Naive thymus-derived CD4-positive, alpha-beta T cell (primary cell): ENCODE measurements at places on chromosomes 16 and 17. TPM values are rescaled to one million over a fixed set of nuclear protein-coding genes. Genes with fewer than 3 reads are reported as not detected.

Gene SYCE1L
- polyA plus RNA-seq = 1.9 TPM

- H3K36me3 ChIP-seq = no peaks in the 10 kb centered on the region
- H3K27ac ChIP-seq = no peak overlapping the region
- H3K4me1 ChIP-seq = no peaks in the 10 kb centered on the region
- no peaks in the 10 kb centered on the region for H3K27me3 ChIP-seq
- no peak for DNase-seq
These were observed 77.0 kb upstream of the CCL2 start for GRCh38 chr17:34178092-34178491.

GRCh38 chr17:28335959-28336871 lies 654 bp downstream of the TNFAIP1 start:
- no peak for DNase-seq
- peaks cover 37% of the 10 kb centered on the region for H3K36me3 ChIP-seq
- peak overlapping the region; percentile 95 for H3K27ac ChIP-seq
- peak overlapping the region; percentile 79 for H3K4me3 ChIP-seq

DNA sequence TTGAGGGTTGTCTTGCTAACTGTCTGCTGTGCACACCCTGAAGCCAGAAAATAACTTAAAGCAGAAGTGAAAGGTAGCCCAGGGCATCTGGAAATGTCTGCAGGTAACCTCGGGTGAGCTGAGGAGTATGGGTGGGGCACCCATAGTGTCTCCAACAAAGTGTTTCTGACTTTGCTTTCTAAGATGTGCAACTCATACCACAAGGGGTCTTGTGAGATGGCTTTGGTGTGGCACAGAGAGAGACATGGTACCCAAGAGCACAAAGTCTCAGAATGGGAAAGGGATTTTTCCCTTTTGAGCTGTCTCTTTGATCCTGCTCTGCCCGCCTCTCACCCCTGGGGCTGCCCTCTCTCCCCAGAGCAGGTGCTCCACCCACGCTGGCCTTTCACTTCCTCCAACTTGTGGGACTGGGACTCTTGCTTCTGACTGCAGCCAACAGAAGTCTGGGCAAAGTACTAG lies 6.9 kb downstream of the CHD9 start:
- no peak for DNase-seq
- H3K36me3 ChIP-seq = no peaks in the 10 kb centered on the region
- no peak overlapping the region for H3K27ac ChIP-seq
- H3K4me1 ChIP-seq = no peaks in the 10 kb centered on the region
- H3K4me3 ChIP-seq = no peak overlapping the region
- H3K27me3 ChIP-seq = no peaks in the 10 kb centered on the region

- H3K36me3 ChIP-seq = no peaks in the 10 kb centered on the region
- H3K27ac ChIP-seq = no peak overlapping the region
These were observed 67.8 kb upstream of the LHX1 start for GRCh38 chr17:36869441-36869840.

DNA sequence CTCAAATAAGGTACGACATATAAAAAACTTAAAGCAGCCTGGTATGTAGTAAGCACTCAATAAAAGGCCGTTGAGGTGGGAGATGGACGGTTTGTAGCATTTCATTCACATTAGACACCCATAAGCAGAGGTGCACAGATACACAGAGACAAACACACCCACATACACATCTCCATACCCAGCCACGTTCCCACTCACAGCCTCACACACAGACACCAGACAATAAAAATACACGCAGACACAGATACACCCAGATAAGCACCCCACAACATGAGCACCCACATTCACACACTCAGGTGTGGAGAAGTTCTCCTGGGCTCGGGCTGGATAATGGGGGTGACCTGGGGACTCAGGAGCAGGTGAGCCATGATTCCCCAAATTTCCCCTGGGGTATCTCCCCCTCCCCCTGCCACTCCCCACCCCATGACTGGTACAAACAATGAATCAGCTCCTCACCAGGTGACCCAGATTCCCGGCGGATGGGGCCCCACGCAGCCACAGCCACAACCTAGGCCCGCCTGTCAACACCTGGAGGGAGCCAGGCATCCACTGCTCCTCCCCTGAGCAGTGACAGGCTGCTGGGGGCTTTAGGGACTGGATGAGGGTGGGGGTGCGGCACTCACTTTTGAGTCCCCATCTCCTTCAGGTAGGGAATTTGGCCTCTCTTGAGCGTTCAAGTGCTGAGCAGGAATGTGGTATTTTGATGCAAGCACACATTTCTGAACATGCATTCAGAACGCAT lies 2.7 kb downstream of the DLX3 start:
- peaks cover 31% of the 10 kb centered on the region for H3K27me3 ChIP-seq
- H3K36me3 ChIP-seq = no peaks in the 10 kb centered on the region
- no peak overlapping the region for H3K4me3 ChIP-seq
- H3K27ac ChIP-seq = no peak overlapping the region

GRCh38 chr17:6346156-6346786 lies 88.7 kb downstream of the AIPL1 start:
- DNase-seq = no peak
- no peak overlapping the region for H3K27ac ChIP-seq
- H3K4me1 ChIP-seq = no peaks in the 10 kb centered on the region
- no peaks in the 10 kb centered on the region for H3K36me3 ChIP-seq

DNA sequence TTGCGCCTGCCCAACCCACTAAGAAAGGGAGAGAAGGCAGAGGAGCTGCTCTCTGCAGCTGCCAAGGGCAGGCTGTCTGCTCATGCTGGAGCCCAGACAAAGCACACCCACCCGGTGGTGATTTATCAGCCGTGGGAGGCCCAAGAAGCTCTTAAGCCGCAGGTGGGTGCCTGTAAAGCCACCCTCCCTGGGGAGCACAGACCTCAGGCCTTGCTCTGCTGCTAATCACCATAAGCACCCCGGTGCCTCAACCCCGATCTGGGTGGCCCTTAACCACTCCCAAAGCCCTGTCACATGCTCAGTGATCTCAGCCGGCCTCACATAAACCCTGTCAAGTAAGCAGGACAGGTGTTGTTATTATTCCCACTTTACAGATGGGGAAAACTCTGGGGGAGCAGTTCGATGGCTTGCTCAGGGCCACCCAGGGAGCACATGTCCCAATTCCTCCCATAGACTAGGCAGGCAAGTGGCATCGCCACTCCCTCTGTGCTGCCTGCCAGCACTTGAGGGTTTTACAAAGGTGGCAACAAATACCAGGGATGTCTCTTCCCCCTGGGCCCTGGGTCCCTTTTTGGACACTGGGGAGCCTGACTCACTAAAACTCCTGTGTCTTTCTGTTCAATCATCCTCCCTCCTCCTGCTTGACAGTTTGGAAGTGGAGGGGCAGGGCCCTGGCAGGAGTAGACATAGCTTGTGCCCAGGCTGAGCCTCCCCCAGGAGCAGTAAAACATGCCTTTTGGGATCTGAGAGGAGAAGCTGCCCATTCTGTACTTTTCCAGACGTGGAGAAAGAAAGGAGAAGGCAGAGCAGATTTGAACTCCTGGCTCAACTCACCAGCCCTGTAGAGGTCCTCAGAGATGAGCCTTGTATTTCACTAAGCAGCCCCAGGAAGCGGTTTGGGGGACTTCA lies 299.3 kb downstream of the SOX9 start:
- no peaks in the 10 kb centered on the region for H3K36me3 ChIP-seq
- H3K4me3 ChIP-seq = no peak overlapping the region
- no peak overlapping the region for H3K27ac ChIP-seq
- H3K27me3 ChIP-seq = no peaks in the 10 kb centered on the region
- H3K4me1 ChIP-seq = no peaks in the 10 kb centered on the region

Gene NATD1
- 2.9 TPM for polyA plus RNA-seq

DNA sequence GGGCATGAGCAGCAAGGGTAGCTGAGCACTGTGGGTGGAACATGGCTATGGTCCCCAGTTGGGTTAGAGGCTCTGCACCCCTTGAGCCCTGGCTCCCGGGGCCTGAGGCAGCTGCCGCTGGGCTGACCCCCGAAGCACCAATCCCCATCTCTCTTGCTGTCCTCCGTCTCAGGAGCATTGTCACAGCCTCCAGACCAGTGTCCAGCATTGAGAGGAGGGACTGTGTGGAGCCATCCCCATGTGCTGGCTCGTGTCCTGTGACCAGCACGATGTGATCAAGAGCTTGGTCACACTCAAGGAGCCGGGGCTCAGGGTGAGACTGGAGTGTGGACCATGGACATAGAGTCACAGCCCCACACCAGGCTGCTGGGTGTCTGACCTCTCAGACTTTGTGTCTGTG lies 2.9 kb downstream of the SMTNL2 start:
- no peaks in the 10 kb centered on the region for H3K27me3 ChIP-seq
- no peaks in the 10 kb centered on the region for H3K36me3 ChIP-seq
- H3K4me1 ChIP-seq = no peaks in the 10 kb centered on the region
- no peak overlapping the region for H3K27ac ChIP-seq
- no peak overlapping the region for H3K4me3 ChIP-seq

Gene HSD17B2
- polyA plus RNA-seq = not detected

- no peak overlapping the region for H3K27ac ChIP-seq
- DNase-seq = no peak
- peaks cover 37% of the 10 kb centered on the region for H3K4me1 ChIP-seq
These were observed 6.9 kb downstream of the GNAO1 start for GRCh38 chr16:56198006-56198754.

Gene PLEKHH3
- not detected for polyA plus RNA-seq

- H3K36me3 ChIP-seq = no peaks in the 10 kb centered on the region
- H3K27ac ChIP-seq = no peak overlapping the region
- DNase-seq = no peak
These were observed 15.5 kb downstream of the YPEL2 start for GRCh38 chr17:59346876-59347407.

GRCh38 chr16:67000384-67001351 lies 12.3 kb downstream of the CES4A start:
- H3K4me3 ChIP-seq = peak overlapping the region; percentile 75
- H3K27ac ChIP-seq = peak overlapping the region; percentile 72
- peak; percentile 61 for DNase-seq
- H3K4me1 ChIP-seq = peaks cover 4% of the 10 kb centered on the region

GRCh38 chr17:19728084-19728495 lies 11.7 kb upstream of the SLC47A2 start:
- no peak for DNase-seq
- H3K27ac ChIP-seq = no peak overlapping the region
- no peaks in the 10 kb centered on the region for H3K36me3 ChIP-seq
- no peaks in the 10 kb centered on the region for H3K27me3 ChIP-seq
- H3K4me3 ChIP-seq = no peak overlapping the region

- no peaks in the 10 kb centered on the region for H3K4me1 ChIP-seq
- H3K27me3 ChIP-seq = no peaks in the 10 kb centered on the region
- H3K4me3 ChIP-seq = no peak overlapping the region
- no peak for DNase-seq
These were observed 37.3 kb upstream of the MMD start for GRCh38 chr17:55458978-55459377.

- no peaks in the 10 kb centered on the region for H3K27me3 ChIP-seq
- H3K4me1 ChIP-seq = no peaks in the 10 kb centered on the region
- no peaks in the 10 kb centered on the region for H3K36me3 ChIP-seq
- DNase-seq = no peak
- no peak overlapping the region for H3K27ac ChIP-seq
These were observed 174.9 kb upstream of the WSCD1 start for GRCh38 chr17:5895276-5895675.

GRCh38 chr16:12096828-12097522 lies 120.4 kb downstream of the SNX29 start:
- H3K27me3 ChIP-seq = no peaks in the 10 kb centered on the region
- no peak overlapping the region for H3K4me3 ChIP-seq
- no peak for DNase-seq
- H3K27ac ChIP-seq = no peak overlapping the region
- no peaks in the 10 kb centered on the region for H3K4me1 ChIP-seq

- H3K36me3 ChIP-seq = no peaks in the 10 kb centered on the region
- no peak overlapping the region for H3K4me3 ChIP-seq
- H3K27ac ChIP-seq = no peak overlapping the region
- no peak for DNase-seq
These were observed 107.7 kb downstream of the SEC14L1 start for GRCh38 chr17:77248216-77249114.

DNA sequence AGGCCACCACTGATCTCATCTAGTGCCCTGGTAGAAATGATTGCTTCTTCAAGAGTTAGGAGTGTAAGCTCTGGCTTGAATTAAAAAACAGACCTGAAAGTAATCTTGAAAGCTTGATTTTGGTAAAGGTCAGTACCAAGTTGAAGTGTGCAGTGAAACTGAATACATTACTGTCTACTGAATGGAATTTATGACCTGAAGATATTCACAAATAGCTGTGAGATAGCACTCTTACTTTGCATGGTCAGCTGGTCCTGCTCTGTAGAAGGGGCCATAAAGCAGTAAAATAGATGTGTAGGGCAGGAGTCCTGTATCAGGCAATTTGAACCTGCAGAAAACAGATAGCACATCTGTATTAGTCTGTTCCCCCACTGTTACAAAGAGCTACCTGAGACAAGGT lies 78.6 kb downstream of the MYH13 start:
- H3K4me3 ChIP-seq = no peak overlapping the region
- no peaks in the 10 kb centered on the region for H3K27me3 ChIP-seq
- no peak overlapping the region for H3K27ac ChIP-seq
- H3K36me3 ChIP-seq = no peaks in the 10 kb centered on the region
- no peak for DNase-seq
- no peaks in the 10 kb centered on the region for H3K4me1 ChIP-seq

DNA sequence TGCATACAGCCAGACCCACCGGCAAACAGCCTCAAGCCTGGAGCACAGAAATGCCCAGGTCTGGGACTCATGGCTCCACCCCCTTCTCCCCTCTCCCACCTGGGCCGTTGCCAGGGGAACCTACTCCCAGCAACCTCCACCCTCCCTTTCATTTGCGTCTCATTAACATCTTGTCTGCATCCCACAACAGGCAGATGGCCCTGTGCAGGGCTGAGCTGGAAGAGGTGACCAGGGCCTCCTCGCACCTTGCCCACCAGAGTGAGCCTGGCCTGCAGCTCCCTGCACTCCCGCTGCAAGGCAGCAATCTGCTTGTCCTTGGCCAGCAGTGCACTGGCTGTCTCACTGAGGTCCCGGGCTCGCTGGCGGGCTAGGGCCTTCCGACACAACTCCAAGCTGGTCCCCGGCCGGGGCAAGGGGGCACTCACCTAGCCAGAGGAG lies 3.3 kb downstream of the TSPOAP1 start:
- H3K36me3 ChIP-seq = peaks cover 1% of the 10 kb centered on the region
- no peak overlapping the region for H3K4me3 ChIP-seq
- H3K4me1 ChIP-seq = peaks cover 13% of the 10 kb centered on the region

GRCh38 chr17:56548661-56549060 lies 44.8 kb upstream of the NOG start:
- no peaks in the 10 kb centered on the region for H3K4me1 ChIP-seq
- H3K36me3 ChIP-seq = no peaks in the 10 kb centered on the region
- no peak overlapping the region for H3K4me3 ChIP-seq
- no peaks in the 10 kb centered on the region for H3K27me3 ChIP-seq
- no peak overlapping the region for H3K27ac ChIP-seq
- no peak for DNase-seq

DNA sequence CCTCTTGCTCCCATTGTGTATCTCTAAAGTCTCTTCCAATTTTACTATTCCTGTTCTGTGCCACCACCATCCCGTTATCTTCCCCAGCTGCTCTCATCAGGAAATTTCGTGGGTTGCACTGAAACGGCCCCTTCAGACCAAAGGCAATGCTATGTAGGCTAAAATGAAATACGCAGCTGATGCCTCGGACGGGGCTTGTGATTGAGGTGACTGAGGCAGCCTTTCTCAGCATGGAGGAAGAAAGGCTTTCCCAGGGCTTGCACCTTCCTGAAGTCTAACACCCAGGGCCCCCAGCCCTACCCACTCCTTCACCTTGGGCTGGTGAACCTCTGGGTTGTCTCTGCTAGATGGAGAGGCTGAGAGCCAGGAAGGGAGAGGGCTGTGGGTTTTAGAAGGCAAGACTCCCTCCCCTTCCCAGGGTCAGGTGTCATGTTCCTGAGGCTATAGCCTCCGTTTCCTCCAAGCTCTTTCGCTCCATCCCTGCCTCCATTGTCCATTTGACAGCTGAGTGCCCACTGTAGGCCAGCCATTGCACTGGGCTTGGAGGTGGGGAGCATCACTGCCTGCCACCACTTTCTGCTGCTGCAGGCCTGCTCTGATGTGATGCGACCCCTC lies 7.8 kb downstream of the CCDC200 start:
- H3K27ac ChIP-seq = no peak overlapping the region
- no peaks in the 10 kb centered on the region for H3K36me3 ChIP-seq
- no peak overlapping the region for H3K4me3 ChIP-seq
- DNase-seq = no peak
- H3K4me1 ChIP-seq = peaks cover 10% of the 10 kb centered on the region
